ENCODE measurements at places on chromosomes 16 and 17. TPM values are rescaled to one million over a fixed set of nuclear protein-coding genes. Genes with fewer than 3 reads are reported as not detected.

Gene CCL15
- total RNA-seq = not detected

Gene PLEKHM1
- 29.3 TPM for total RNA-seq

Gene NUPR1
- total RNA-seq = 1.4 TPM

Gene CCL22
- total RNA-seq = not detected

Gene CRYBA1
- total RNA-seq = not detected

Gene AMZ2
- total RNA-seq = 53.7 TPM

Gene DHX58
- total RNA-seq = 9.3 TPM

Gene ZNF385C
- total RNA-seq = 0.10 TPM

All from renal cortical epithelial cell (primary cell).